Esophagus squamous epithelium (tissue), 5 donors: ENCODE measurements at places on chromosomes 4 and X.

GRCh38 chr4:117357437-117357836, 272.1 kb upstream of the TRAM1L1 start:
- H3K4me3 ChIP-seq, result no peak overlapping the region
- no peaks in the 10 kb centered on the region for H3K36me3 ChIP-seq
- H3K27ac ChIP-seq, result no peak overlapping the region
- no peaks in the 10 kb centered on the region for H3K4me1 ChIP-seq

DNA sequence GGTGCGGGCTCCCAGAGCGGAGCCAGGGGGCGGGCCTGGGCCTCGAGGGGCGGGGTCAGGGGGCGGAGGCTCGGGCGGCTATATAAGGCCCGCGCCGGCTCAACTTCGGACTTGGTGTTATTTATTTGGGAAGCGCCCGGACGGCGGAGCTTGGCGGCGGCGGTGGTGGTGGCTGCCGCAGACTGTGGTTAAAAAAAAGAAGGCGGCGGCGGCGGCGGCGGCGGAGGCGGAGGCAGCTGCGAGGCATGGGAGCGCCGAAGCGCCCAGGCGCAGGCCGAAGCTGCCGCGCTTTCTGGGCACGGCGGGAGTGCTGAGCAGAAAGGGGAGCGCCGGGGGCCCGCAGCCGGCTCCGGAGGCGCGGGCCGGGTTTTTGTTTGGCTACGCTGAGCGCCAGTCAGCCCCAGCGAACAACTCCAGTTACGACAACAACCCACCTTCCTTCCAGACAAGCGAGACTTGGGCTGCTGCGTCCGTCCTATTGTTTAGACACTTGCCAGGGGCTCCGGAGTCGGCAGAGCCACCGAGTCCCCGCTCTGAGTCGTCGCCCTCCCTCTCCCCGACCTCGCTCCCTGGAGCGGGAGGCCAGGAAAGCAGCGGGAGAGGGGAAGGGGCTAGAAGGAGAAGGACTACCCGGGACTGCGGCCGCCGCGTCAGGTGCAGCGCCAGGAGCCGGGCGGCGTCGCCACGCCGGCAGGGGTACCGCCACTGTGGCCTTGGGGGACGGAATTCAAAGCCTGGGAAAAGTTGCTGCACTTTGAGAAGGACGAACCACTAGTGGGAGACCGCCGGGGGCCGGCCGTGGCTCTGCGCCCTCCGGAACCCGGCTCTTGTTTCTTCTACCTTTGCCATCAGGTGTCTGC, at the start of gene SLIT2:
Gene SLIT2, plus strand, starts transcription at position 110 of the 860 bp plus-strand sequence. CDS start 1,911 bp downstream, outside the sequence.
- H3K36me3 ChIP-seq, result no peaks in the 10 kb centered on the region
- peak within 1 kb of the TSS; percentile 80 for H3K27ac ChIP-seq
- H3K4me1 ChIP-seq, result peaks cover 54% of the 10 kb centered on the region
- no peak for DNase-seq
- peak within 1 kb of the TSS; percentile 45 for H3K4me3 ChIP-seq

DNA sequence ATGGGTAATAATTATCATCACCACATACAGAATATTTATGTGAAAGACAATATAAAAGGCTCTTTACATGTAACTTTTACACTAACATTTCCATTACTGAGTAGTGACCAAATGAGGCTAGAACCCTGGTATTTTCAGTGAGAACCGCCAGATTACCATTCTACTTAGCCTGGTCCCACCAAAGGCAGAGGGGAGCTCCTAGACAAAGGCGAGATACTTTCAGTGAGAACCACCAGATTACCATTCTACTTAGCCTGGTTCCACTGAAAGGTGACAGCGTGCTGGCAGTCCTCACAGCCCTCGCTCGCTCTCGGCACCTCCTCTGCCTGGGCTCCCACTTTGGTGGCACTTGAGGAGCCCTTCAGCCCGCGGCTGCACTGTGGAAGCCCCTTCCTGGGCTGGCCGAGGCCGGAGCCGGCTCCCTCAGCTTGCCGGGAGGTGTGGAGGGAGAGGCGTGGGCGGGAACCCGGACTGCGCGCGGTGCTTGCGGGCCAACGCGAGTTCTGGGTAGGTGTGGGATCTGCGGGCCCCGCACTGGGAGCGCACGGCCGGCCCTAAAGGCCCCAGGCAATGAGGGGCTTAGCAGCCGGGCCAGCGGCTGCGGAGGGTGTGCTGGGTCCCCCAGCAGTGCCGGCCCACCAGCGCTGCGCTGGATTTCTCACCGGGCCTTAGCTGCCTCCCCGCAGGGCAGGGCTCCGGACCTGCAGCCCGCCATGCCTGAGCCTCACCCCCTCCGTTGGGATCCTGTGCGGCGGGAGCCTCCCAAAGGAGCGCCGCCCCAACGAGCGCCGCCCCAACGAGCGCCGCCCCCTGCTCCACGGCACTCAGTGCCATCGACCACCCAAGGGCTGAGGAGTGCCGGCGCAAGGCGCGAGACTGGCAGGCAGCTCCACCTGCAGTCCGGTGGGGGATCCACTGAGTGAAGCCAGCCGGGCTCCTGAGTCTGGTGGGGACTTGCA, 1276.1 kb downstream of the PCDH7 start:
- H3K27me3 ChIP-seq, result no peaks in the 10 kb centered on the region
- no peak overlapping the region for H3K27ac ChIP-seq
- H3K4me3 ChIP-seq, result peak overlapping the region; percentile 23

DNA sequence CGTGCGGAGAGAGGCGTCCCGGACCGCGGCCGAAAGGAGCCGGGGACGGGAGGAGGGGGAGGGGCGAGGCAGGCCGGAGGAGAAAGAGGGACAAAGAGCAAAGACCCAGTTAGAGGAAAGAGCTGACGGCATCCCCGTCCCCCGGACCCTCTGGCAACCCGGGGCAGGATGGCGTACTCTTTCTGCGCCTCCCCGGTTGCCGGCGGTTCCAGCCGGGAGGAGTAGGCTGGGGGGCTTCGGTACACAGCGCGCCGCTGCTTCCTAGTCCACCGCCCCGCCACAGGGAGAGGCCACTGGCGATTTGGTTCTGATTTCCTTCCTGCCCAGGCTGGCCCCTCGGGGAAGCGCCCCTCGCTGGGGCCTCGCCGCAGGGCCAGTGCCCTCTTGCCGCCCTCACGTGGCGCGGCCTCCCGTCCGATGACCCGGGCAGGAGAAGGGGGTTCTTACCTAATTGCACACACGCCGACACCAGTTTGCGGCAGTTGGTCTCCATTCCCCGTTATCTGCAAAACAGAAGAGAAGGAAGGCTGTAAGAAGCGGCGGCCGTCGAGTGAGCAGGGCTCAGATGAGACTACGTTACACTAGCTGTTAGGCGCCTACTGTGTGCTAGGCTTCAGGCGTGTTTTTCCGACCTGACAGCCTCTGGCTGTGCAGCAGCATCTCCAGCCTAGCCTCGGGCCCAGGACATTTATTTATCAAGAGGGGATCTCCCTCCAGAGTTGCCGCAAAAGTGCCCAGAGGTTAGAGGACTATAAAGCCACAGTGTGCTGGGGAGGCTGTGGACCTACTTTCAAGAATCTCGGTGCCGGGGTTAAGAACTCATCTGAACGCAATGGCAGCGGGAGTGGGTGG, 9.9 kb upstream of the PITX2 start:
- H3K4me3 ChIP-seq, result peak overlapping the region; percentile 57
- H3K27ac ChIP-seq, result no peak overlapping the region
- H3K4me1 ChIP-seq, result peaks cover 60% of the 10 kb centered on the region
- no peaks in the 10 kb centered on the region for H3K36me3 ChIP-seq

DNA sequence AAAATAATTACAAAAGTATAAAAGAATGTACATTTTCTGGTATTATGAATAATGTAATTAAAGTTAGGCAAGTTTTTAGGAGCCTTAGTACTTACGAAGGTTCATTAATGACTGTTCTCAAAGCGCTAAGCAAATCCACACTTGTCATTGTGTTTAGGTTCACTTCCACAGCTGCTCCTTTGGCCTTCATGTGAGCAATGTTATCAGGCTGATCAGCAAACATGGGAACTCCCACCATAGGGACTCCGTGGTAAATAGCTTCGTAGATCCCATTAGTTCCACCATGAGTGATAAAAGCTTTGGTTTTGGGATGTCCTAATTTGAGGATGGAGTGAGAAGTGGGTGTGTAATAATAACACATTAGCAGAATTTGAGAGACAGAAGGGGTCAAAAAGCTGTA, 45.1 kb downstream of the UGT2A2 start:
- DNase-seq, result no peak
- no peak overlapping the region for H3K4me3 ChIP-seq
- no peaks in the 10 kb centered on the region for H3K36me3 ChIP-seq
- H3K27me3 ChIP-seq, result no peaks in the 10 kb centered on the region

DNA sequence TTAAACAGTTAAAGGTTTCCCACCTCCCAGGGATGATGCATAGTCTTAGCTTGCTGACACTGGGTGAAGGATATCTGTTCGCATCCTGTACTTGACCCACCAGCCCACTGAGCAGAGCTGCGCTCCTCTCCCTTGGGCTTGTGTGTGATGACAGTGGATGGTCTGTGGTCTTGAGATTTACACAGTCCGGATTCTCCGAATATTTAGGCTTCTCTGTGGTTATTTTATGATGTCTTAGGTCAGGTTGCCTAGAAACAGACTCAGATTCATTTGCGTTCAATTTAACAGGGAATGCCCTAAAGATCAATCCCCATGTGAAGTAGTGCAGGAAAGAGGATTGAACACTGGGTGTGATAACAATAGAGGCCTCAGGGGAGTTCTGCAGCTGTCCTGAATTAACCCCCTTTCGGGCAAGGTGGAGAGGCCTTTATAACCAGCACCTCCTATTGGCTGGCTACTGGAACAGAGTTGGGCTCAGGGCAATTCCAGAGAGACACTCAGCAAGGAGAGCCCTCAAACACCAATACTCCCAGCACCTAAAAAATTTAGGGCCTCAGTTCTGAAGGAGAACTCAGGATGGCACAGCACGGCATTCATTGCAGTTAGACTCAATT, 653.2 kb upstream of the GALNT7 start:
- no peaks in the 10 kb centered on the region for H3K36me3 ChIP-seq
- H3K27ac ChIP-seq, result no peak overlapping the region
- no peak overlapping the region for H3K4me3 ChIP-seq
- no peaks in the 10 kb centered on the region for H3K27me3 ChIP-seq
- DNase-seq, result no peak
- no peaks in the 10 kb centered on the region for H3K4me1 ChIP-seq

- no peaks in the 10 kb centered on the region for H3K36me3 ChIP-seq
- peak within 1 kb of the TSS; percentile 48 for H3K4me3 ChIP-seq
- DNase-seq, result no peak
- H3K27me3 ChIP-seq, result no peaks in the 10 kb centered on the region
- peaks cover 18% of the 10 kb centered on the region for H3K4me1 ChIP-seq
- no peak within 1 kb of the TSS for H3K27ac ChIP-seq
Measured at GRCh38 chr4:139279760-139280620, at the start of gene MGARP. Gene MGARP, minus strand, starts transcription at chr4:139280225. Its CDS starts 67 bp downstream, at chr4:139280158.

DNA sequence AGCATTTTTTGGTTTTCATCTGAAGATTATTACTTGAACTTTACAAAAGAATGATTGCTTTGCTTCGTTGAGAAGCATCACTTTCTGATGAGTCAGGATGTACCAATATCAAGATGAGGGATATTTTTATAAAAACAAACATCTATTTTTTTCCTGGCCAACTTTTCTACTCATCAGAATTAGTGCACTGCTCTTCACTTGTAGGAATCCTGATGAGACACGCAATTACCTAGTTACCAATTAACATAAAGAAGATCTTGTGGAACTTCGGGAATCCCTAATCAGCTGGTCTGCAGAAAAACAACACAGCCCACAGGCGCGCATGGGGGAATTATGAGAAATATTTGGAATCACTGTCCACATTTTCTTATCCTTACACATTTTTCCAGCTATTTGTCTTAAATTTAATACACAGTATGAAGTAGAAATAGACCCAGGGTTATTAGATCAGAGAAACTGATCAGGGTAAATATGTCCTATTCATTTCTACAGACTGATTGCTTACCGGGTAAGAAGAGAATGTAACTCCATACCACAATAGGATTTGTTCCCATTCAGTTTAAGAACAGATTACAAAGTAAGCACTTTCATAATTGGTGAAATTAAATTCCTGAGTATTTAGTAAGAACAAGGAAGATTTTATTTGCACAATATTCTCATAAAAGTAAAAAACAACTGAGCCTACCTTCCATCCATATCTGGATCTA, 50.9 kb downstream of the MFAP3L start:
- no peak overlapping the region for H3K27ac ChIP-seq
- no peaks in the 10 kb centered on the region for H3K4me1 ChIP-seq
- H3K4me3 ChIP-seq, result no peak overlapping the region
- no peaks in the 10 kb centered on the region for H3K36me3 ChIP-seq
- H3K27me3 ChIP-seq, result no peaks in the 10 kb centered on the region

DNA sequence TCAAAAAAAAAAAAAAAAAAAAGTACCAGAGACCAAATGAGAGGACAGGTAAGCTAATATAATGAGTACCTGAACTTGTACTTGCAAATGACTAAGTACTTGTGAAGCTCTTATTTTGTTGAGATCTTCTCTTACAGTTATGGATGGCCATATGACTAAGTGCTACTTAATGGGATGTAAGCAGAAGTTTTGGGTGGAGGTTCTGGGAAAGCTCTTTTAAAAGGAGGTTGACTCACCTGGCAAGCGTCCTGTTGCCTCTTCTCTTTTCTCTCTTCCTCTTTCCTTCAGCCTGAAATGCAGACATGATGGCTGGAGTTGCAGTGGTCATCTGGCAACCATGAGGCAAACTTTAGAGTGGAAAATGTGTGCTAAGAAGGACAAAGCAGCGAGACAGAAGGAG, 36.9 kb upstream of the MED14 start:
- H3K27ac ChIP-seq, result no peak overlapping the region
- no peak for DNase-seq
- H3K27me3 ChIP-seq, result peaks cover 2% of the 10 kb centered on the region
- no peak overlapping the region for H3K4me3 ChIP-seq
- H3K4me1 ChIP-seq, result peaks cover 3% of the 10 kb centered on the region

GRCh38 chr4:123749383-123749782, 352.8 kb downstream of the SPRY1 start:
- peak overlapping the region; percentile 6 for H3K27ac ChIP-seq
- no peak overlapping the region for H3K4me3 ChIP-seq
- no peaks in the 10 kb centered on the region for H3K4me1 ChIP-seq
- no peaks in the 10 kb centered on the region for H3K36me3 ChIP-seq
- no peak for DNase-seq
- H3K27me3 ChIP-seq, result no peaks in the 10 kb centered on the region

DNA sequence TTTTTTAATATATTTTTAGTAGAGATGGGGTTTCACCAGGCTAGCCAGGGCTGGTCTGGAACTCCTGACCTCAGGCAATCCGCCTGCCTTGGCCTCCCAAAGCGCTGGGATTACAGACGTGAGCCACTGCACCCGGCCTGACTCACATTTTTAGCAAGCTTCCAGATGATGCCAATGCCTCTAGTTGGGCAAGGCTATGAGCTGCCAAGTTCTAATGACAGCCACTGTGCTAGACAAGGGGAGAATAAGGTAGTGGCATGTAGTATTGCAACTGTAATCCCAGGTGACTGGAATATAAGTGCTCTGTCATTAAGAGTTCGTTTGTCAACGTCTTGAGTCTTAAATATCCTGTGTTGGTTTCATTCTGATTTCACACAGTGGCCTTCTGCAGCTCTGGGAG, 96.7 kb downstream of the SLIT2 start:
- H3K27ac ChIP-seq, result no peak overlapping the region
- H3K4me1 ChIP-seq, result no peaks in the 10 kb centered on the region
- no peaks in the 10 kb centered on the region for H3K36me3 ChIP-seq
- no peaks in the 10 kb centered on the region for H3K27me3 ChIP-seq
- no peak overlapping the region for H3K4me3 ChIP-seq
